Naive thymus-derived CD8-positive, alpha-beta T cell (primary cell): ENCODE measurements at places on chromosomes 12 and 14. TPM values are rescaled to one million over a fixed set of nuclear protein-coding genes. Genes with fewer than 3 reads are reported as not detected.

Gene TPH2
- total RNA-seq = not detected

Gene SDR9C7
- not detected for total RNA-seq

Gene MAX
- 216 TPM for total RNA-seq

Gene ZFHX2
- 0.62 TPM for total RNA-seq

Gene RD3L
- not detected for total RNA-seq

Gene MYO1A
- 1.1 TPM for total RNA-seq

Gene SLC6A12
- total RNA-seq = 0.78 TPM

Gene SETD1B
- total RNA-seq = 93.8 TPM

Gene OAS2
- total RNA-seq = 40.9 TPM

Gene ARHGEF25
- total RNA-seq = 0.55 TPM

Gene DLK1
- total RNA-seq = not detected

Gene RIMBP2
- total RNA-seq = not detected

Gene KCNC2
- total RNA-seq = not detected

- DNase-seq = no peak
Observed at GRCh38 chr14:104291123-104292000, 153.0 kb downstream of the KIF26A start.

DNA sequence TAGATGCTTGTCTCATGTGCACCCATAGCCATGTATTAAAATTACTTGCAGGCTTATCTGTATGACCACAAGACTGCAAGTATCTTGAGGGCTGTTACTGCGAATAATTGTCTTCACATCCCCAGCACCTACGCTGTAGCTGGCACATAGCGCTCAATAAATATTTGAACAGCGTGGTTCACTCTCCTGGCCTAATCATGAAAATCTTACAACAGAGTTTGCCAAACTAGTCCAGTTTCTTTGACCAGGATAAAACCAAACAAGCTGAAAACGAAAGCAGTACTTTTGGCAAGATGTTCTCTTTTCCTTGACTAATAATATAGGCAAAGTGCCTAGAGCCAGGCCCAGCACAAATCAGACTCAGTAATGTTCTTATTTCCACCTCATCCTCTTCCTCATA is 106.7 kb downstream of the RPS29 start:
- no peak for DNase-seq

- no peak for DNase-seq
Observed at GRCh38 chr12:124621296-124621660, 53.9 kb upstream of the NCOR2 start.

DNA sequence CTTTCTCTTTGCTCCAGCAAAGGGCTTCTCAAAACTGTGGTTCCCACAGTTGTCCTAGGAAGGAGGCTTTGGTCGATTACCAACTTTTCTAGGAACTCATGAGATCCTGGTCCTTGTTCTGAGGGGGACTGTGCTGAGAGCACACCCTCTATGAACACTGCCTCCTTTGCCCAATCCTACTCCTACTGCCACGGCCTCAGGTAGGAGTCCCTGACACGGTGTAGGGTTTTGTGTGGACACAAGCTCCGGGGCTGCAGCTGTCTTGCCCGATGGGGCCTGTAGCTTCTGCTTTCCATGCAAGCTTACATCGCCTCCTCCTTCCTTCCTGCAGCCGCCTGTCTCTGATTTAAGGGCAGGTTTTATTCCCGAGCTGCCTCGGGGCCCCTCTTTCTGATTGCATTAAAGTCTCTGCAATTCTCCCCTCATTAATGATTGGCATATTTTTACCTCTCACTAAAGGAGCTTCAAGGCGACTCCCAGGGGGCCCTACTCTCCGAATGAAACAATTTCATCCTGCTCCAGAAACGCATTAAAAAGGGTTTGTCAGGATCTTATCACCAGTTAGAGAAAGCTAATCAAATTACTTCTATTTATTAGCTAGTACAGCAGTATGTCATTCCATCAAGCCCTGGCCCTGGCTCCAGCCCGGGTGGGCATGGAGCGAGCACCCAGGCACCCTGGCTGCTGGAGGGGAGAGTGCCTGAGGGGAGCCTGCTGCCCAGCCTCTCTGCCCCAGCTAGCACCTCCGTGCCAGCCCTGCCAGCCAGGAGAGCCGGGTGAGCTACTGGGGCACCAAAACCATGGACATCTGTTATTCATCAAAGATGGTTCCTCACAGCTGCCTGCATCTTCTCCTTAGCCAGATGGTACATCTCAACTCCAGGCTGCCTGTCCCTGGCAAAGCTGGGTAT is 38.0 kb upstream of the ESRRB start:
- DNase-seq = no peak

- no peak for DNase-seq
Observed at GRCh38 chr14:103535081-103535890, 6.3 kb downstream of the TRMT61A start.

DNA sequence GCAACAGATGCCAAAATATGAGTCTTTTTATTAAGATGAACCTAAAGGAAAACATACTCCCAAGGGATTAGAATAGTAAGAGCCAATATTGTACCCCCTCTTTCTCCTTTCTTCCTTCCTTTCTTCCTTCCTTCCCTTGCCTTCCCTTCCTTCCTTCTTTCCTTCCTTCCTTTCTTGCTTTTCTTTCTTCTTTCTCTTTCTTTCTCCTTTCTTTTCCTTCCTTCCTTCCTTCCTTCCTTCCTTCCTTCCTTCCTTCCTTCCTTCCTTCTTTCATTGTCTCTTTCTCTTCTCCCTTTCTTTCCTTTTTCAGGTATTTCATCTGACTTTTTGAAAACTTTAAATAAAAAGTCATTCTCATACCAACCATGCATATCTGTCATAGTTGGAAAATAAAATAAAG is 892.5 kb downstream of the LRFN5 start:
- no peak for DNase-seq

DNA sequence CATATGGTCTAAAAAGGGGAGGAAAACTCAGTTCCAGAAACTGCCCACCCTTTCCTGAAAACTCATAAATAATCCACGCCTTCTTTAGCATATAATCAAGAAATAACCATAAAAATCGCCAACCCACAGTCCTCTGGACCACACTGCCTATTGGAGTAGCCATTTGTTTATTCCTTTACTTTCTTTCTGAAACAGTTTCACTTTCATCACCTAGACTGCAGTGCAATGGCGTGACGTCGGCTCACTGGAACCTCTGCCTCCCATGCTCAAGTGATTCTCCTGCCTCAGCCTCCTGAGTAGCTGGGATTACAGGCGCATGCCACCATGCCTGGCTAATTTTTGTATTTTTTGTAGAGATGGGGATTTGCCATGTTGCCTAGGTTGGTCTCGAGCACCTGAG is 44.2 kb downstream of the CLMN start:
- no peak for DNase-seq

- DNase-seq = no peak
Observed at GRCh38 chr14:105940534-105941225, 414.3 kb downstream of the TMEM121 start.

DNA sequence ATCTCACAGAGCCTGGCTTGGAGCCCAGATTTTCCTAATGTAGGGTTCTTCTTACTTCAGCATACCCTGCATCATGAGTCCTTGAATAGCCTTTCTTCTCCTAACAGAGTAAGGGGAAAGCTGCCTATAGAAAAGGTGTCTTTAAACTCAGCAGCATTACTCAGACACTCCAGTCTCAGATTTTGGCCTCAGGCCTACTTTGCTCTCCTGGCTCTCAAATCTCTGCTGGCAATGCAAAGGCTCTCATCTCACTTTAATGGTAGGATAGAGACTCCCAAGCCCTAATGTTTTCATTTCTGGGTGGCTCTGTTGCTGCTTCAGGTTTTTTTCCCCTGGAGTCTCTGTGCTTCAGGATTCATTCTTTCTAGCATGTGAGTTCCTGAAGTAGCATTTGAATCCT is 9.1 kb upstream of the NKX2-8 start:
- no peak for DNase-seq

- no peak for DNase-seq
Observed at GRCh38 chr14:58663494-58664111, 25.8 kb downstream of the DACT1 start.

DNA sequence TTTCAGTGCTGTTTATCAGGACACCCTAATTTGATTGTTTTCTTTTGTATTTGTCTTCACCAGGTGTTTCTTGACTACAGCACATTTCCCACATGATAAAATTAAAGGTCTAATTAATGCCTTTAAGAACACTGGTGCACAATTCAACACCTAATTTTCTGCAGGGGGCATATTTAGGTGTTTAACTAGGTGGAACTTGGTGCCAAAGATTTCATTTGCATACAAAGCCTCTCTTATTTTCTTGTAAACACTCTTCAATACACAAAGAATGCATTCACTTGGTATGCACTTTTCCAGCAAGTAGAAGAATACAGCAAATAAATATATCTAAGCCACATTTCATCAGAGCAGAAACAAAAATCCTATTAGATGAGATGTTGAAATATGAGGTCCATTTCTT is 646.2 kb upstream of the FOXG1 start:
- DNase-seq = no peak

DNA sequence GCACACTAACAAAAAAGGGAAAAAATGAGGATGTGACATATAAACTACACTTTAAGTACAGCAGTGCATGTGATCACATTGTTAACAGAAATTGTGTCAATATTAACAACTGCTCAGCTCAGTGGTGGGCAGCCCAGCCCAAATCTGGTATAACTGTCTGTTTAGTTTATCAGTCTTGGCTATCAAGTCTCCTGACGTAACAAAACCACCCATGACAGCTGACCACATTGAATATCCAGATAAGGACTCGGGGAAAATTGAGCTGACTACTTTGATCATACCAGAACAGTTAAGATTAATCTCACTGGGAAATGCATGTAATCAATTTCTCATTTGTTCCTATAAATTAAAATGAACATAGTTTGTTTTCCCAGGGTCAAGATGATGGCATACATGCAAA is 396.6 kb downstream of the SNAPC1 start:
- DNase-seq = no peak

DNA sequence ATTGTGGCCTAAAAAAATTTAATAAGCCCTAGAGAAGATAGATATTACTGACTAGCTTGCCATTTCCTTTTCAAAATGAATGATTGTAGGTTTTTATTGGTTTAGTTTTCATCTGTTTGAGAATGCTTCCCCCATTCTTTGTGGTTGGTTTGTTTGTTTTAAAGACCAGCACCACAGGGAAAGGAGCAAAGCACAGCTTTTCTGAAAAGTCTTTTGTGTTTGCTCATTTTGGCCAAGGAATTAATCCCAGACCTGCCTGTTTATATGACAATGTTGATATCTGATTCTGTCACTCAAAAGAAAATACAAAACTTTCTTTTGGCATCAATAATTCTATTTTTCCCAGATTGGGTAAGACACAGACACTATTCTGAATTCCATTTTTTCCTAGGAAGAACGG is 312.5 kb upstream of the FLRT2 start:
- no peak for DNase-seq

DNA sequence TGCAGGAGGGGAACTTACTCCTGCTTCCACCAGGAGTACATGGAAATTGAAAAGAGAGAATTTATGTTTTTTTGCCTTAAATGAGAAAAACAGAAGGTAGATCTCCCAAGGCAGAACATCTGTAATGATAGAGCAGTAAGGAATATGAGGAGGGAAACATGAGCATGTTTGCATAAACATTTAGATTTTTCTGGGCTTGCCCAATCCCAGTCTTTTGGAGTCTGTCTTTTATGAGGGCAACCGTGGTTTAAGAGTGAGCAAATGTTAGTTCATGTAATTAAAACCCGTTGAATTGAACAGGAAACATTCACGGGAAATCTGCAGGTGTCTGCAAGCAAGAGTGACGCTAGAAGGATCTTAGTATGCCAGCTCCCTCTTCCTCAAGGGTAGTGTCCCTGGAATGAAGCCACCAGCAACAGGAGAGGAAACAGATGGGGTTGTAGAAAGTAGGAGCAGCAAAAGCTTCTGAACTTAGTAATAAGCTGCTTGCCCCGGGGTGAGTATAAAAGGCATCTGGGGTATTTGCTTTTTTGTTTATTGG is 79.3 kb downstream of the ARF6 start:
- DNase-seq = no peak

GRCh38 chr12:27109334-27110028 is 27.1 kb upstream of the C12orf71 start:
- no peak for DNase-seq

DNA sequence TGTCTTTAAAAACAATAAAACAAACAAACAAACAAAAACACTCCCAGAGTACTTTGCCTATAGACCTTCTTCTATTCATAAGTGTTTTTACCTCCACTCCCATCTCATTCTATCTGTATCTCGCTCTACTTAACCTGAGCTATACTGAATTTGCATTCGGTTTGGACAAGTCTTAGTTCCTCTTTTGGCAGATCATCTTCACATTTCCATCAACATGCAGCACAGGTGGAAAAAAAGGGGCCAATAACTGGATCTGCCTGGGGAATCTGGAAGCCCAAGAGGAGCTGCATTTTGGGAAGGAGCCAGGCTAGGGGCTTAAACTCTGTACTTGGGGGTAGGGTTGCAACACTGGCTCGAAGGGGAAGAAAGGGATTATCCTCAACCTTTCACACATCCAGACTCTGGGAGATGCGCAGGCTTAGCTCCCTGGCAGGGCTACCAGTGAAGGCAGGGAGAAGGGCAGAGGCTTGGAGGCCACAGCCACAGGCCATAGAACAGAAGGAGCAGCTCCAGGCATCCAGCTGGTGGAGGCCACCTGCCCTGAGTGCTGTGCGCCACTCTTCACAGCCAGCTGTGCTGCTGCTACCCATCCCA is 4.1 kb downstream of the NINJ2 start:
- no peak for DNase-seq

DNA sequence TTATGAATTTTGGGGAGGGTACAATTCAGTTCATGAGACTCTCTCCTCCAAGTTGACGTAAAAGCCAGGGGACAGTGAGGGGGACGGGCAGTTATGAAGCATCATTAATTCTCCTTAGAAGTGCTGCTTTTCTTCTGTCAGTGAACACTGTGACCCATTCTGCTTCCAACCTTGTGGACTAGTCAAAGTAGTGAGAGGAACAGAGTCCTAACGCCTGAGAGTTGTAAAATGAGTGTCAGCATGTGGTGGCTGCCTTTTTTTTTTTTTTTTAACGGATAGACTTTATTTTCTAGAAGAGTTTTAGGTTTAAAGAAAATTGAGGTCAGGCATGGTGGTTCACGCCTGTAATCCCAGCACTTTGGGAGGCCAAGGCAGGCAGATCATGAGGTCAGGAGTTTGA is 15.5 kb downstream of the RESF1 start:
- DNase-seq = no peak

- no peak for DNase-seq
Observed at GRCh38 chr12:107064243-107064642, 29.1 kb downstream of the CRY1 start.

- DNase-seq = no peak
Observed at GRCh38 chr12:96421014-96421413, 20.8 kb upstream of the CDK17 start.

GRCh38 chr12:57452937-57453509 is 2.1 kb upstream of the INHBE start:
- peak; percentile 22 for DNase-seq

DNA sequence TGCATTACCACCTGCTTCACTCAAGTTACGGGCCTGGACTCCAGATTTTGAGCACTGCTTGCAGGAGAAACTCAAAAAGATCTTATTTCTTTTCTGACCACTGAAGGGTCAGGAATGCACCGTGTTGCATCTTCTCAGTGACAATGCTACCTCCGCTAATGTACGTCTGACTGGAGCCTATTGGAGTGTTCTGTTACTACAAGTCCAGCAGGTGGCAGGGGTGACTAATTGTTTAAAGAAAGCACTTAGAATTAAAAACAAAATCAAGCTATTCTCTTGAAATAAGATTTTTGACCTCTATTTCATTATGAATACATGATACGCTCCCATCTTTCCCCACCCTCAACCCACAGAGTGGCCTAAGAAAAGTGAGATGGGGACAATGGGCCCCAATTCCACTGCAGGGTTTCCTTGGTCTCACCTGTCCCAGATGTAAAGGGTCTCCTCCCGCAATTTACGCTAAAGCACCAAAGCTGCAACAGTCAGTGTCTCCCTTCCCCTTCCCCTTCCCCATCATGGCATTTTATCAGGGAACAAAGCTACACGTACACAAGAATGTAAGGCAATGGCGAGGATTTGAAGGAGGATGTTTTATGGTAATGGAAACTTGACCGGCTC is 2.2 kb downstream of the TBPL2 start:
- DNase-seq = no peak
